ENCODE measurements at places on chromosomes 3 and 15. TPM values are rescaled to one million over a fixed set of nuclear protein-coding genes. Genes with fewer than 3 reads are reported as not detected.

Gene ZNF501
- 3.8 TPM for total RNA-seq

Gene NUDT16
- total RNA-seq = 6.5 TPM

- DNase-seq = no peak
These were observed 23.1 kb upstream of the GABPB1 start for GRCh38 chr15:50377867-50378751.

DNA sequence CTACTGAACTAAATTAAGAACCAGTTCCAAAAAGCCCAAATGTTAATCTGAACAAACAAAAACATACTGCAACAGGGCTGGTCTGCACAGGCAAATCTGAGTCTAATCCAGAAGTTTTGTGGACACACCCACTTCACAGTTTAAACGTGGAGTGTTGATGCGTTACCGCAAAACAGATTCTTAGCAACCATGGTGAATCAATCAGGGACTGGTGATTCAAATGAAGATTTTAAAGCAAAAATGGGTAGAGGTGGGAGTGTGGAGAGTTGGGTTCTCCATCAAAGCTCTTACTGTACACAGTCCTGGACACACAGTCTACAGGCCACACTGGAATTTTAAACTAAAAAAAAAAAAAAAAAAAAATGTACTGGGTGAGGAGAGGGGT is 5.2 kb downstream of the ANXA2 start:
- DNase-seq = no peak

GRCh38 chr3:35908366-35909232 is 269.3 kb downstream of the ARPP21 start:
- peak; percentile 55 for DNase-seq

Gene IGF2BP2
- total RNA-seq = 11.1 TPM

DNA sequence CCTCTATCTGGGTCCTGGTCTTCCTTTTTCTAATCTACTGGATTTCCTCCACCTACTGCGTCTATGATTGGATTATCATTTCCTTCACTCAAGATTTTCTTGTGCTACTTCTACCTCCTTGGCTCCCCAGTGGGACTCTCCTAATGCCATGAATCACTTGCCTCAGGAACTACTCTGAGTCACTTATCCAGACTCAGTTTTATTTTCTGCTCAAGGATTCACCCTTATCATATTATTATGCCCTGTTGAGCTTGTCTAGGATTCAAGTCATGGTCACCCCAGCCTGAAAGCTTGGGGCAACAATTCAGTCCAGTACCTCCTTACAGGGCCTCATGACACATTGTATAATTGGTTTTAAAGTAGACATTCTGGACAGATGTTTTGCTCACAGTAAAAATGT is 968.1 kb downstream of the ROBO1 start:
- DNase-seq = no peak

- no peak for DNase-seq
These were observed 5.4 kb downstream of the NDUFB4 start for GRCh38 chr3:120601554-120601953.

Gene VIPR1
- 0.35 TPM for total RNA-seq

DNA sequence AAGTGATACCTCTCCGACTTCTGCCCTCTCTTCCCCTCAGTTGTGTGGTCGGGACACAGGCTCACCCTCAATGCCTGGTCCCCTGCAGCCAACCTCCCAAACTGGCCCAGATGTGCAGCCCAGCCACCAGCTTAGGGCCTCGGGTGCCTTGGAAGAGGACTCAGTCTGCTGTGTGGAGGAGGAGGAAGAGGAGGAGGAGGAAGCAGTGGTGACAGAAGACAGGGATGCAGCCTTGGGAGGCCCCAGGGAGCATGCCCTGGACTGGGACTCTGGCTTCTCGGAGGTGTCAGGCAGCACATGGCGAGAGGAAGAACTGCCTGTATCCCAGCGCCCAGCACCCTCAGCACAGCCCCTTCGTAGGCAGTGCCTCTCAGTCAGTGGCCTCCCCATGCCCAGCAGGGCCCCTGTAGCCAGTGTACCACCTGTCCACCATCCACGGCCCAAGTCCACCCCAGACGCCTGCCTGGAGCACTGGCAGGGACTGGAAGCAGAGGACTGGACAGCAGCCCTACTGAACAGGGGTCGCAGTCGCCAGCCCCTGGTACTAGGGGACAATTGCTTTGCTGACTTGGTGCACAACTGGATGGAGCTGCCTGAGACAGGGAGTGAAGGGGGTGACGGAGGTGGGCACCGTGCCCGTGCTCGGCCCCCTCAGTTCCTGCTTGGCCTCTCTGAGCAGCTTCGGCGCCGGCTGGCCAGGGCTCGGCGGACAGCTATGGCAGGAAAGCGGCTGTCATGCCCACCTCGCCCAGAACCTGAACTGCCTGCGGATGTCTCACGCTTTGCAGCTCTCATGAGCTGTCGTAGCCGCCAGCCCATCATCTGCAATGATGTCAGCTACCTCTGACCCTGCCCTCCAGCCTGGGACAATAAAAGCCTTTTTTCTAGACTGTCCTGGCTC is 1.3 kb downstream of the INKA1 start:
- no peak for DNase-seq

DNA sequence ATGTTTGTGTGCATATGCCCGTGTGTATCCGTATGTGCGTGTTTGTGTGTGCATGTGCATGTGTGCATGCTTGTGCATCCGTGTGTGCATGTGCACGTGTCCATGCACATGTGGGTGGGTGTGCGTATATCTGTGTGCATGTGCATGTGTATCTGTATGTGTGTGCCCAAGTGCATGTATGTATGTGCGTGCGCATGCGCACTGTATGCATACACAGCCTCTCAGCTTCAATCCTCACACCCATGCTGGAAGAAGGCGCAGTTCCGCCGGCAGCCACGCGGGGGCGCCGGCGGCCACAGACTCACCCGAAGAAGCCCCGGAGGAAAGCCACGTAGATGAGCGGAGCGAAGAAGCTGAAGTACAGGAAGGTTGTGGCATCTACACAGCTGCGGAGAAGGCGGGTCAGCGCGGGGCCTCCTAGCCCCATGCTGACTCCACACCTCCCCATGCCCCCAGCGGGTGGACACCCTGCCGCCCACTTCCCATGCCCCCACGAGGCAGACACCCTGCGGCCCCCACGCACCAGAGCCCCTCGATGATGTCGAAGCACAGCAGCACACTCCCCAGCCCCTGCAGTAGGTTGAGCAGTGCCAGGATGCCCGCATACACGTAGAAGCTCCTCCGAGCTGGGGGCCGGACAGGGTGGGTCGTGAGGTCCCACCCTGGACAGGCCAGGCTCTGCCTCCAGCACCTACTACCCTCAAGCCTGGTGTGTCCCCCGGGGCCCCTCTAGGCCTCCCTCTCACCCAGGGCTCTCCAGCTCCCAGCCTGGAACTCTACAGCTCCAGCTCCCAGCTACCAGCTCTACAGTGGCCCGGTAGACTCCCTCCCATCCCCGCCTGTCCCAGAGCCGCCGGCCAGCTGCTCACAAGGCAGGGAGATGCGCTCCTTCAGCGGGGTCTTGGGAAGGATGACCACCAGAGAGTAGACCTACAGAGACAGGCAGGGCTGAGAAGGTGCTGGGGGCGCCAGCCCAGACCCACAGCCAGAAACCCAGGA is 15.4 kb downstream of the TPRA1 start:
- DNase-seq = peak; percentile 84

Gene IQCF5
- total RNA-seq = not detected
